ENCODE measurements at places on chromosomes 4 and X. TPM values are rescaled to one million over a fixed set of nuclear protein-coding genes. Genes with fewer than 3 reads are reported as not detected.
A peak's percentile ranks its signal among the peaks of the same experiment; 100 is the strongest.

KLHL34 gene
- polyA plus RNA-seq = 2.5 TPM

MAGEA11 gene
- not detected for polyA plus RNA-seq

PPP3CA gene
- polyA plus RNA-seq = 2.8 TPM

- no peak for DNase-seq
Measured at GRCh38 chrX:31223817-31224216, 152.0 kb upstream of the FTHL17 start.

ETDB gene
- polyA plus RNA-seq = not detected

- DNase-seq = no peak
Measured at GRCh38 chrX:40484408-40485091, 96.2 kb upstream of the ATP6AP2 start.

DNA sequence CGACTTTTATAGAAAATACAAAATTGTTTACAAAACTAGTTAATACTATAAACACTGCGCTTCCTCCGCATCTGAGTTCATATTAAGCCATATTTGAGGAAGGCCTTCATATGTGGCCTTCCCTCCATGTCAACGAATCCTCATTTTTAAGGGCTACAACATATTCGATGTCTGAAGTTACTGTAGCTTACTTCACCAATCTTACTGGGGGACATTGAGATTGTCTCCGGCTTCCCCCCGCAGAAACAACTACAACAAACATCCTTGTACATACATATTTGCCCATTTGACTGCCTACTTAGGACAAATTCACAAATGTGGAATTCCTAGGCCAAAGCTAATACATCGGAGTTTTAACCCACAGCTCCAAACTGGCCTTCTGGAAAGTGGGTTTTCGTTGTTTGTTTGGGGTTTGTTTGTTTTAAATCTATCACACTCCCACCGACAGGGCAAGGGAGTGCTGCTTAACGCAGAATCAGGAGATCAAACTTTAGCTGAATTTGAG is 581 bp upstream of the FAM114A1 start:
- DNase-seq = no peak

- no peak for DNase-seq
Measured at GRCh38 chrX:45295259-45295986, 94.7 kb upstream of the DIPK2B start.

DNA sequence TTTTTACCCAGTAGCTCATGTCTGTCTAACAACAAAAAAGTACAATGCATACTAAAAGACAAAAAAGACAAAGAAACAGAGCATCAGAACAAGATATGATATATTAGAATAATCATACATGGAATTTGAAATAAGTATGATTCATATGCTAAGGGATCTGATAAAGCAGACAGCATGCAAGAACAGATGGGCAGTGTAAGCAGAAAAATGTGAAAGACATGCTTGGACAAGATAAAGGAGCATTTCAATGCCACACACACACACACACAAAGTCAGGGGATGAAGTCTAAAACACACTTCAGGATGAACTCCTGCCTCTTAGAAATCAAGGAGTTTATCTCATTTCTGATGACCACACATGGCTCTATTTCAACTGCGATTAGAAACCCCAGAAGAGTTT is 649.6 kb upstream of the NDST4 start:
- no peak for DNase-seq

GRCh38 chr4:16914208-16914607 is 15.8 kb upstream of the LDB2 start:
- DNase-seq = no peak

SUPT20HL1 gene
- not detected for polyA plus RNA-seq

GRCh38 chr4:140012688-140013486 is 141.1 kb downstream of the MAML3 start:
- peak; percentile 63 for DNase-seq

- DNase-seq = no peak
Measured at GRCh38 chrX:12906046-12906761, at the start of gene TLR8. TSS of gene TLR8 (plus strand) at chrX:12906620. CDS start at chrX:12906707, 87 bp downstream.

DNA sequence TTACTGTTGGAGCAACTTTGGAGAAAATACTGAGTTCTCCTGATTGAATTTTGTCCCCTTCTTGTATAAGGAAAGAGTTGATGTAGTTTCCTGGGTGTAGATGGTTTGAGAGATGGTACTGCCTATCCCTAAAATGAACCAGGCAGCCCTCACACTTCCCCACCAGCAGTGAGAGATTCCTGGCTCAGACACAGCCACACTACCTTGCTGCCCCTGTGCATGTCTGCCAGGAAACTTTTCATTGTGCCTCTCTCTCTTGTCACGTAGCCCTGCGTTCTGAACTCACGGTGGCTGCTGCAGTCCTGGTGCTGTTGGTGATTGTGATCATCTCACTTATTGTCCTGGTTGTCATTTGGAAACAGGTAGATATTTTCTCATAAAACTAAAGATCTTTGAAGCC is 45.2 kb downstream of the PDGFRA start:
- DNase-seq = no peak

CRLF2 gene
- polyA plus RNA-seq = not detected

- DNase-seq = no peak
Measured at GRCh38 chrX:155864655-155865054, 16.5 kb upstream of the VAMP7 start.

- no peak for DNase-seq
Measured at GRCh38 chr4:101171747-101172146, 175.6 kb downstream of the PPP3CA start.

- no peak for DNase-seq
Measured at GRCh38 chr4:93132631-93133030, 695.9 kb upstream of the ATOH1 start.

DNA sequence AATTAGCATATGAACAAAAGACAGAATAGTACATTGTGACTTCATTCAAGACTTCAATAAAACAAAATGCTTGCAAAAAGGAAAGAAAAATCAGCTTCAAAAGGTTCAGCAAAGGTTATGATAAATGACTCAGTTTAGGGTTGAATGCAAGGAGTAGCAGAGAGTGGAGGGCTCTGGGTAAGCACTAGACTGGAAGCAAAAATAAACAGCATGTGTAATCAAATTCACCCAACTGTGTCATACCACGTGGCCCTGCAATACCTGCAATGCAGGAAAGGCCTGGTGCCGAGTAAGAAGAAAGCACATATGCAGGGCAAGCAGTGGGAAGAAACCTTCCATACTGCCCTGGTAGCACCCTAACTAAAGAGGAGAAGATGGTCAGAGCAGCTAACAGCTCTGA is 88.7 kb downstream of the ATP11C start:
- no peak for DNase-seq

TEX13D gene
- not detected for polyA plus RNA-seq

GRCh38 chrX:74178536-74178935 is 125.4 kb upstream of the ZCCHC13 start:
- DNase-seq = no peak

ABCG2 gene
- polyA plus RNA-seq = 0.24 TPM

DNA sequence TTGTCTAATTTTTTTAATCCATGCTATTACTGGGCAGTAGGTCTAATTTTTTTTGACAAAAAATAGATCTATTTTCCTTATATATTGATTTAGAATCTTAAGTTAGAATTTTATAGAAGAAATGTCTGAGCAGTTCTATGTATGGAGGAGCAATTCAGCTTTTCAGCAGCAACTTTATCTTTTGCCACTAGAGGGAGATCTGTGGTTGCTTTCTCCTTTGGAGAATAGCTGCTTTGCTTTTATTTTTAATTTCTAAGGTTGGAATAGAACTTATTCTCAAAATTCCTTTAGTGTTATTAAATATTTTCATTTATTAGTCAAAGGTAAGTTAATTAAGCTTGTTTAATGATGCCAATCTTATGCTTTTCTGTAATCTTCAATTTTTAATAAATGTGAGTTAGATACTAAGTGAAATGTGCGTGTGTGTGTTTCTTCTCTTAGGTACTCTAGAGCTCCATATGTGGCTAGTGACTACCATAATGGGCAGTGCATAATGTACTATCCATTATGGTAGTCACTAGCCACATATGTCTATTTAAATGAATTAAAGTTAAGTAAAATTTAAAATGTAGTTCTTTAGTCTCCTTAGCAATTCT is 29.3 kb downstream of the FAM199X start:
- no peak for DNase-seq

SLC9A7 gene
- polyA plus RNA-seq = 1.3 TPM

CT47B1 gene
- not detected for polyA plus RNA-seq

GRCh38 chrX:134664202-134664601 is 5.9 kb upstream of the PLAC1 start:
- DNase-seq = no peak

DNA sequence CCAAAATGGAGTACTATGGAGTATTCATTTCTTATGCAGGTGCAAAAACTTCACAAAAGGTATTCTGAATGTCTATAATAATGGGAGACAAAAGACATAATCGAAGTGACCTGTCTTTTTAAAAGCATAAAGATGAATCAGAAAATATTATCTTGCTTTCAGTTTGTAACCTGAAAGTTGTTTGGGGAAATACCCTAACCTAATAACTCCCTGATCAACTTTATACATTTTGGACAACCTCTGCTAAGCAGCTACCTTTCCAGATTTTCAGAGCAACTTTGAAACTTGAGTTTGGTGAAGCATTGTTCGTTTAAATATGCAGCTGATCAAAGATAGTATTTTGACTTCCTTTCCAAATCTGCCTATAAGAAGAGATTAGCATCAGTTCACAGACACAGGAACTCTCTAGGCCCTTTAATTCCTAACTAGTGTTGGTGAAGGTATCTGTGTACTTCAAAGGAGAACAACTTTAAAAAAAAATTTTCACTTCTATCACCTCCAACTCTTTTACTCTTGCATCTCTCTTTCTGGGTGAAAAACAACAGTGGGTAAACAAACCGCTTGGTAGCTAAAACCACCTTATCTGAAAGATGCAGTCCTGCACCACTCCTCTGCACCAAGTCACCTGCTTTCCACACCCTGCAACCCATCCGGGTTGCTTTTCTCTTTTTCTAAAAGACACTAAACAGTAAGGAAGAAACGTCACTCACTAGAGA is 26.5 kb downstream of the CD40LG start:
- peak; percentile 17 for DNase-seq

MTNR1A gene
- not detected for polyA plus RNA-seq
